ENCODE measurements at places on chromosomes 5 and 9.

DNA sequence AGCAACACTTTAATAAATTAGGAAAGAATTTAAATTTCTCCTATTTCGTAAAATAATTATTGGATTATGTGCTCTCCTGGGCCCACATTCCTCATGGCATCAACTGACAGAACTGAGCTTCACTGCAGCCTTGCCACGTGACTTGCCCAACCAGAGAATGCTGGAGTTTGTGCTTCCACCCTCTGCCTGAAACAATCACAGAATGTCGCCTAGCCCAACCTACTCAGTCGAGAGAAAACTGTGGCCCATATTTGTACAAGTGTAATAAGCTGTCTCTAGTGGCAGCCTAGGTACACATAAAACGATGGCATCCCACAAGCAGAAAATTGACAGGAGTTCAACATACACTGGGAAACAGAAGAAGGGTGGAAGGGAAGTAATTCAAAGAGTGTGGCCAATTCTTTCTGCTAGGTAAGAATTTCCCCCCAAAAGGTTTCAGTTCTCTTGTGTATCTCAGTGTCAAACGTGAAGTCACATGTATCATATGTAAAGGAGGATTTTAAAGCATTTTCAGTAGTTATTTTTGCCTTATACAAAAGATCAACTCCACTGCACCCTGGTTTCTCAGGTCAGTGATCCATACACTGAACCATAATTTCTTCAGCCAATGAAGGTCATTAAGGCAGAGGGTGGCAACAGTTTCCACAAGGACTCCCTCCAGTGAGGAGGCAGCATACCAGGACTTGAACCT, 41.7 kb downstream of the ZNF608 start:
- DNase-seq: no peak

DNA sequence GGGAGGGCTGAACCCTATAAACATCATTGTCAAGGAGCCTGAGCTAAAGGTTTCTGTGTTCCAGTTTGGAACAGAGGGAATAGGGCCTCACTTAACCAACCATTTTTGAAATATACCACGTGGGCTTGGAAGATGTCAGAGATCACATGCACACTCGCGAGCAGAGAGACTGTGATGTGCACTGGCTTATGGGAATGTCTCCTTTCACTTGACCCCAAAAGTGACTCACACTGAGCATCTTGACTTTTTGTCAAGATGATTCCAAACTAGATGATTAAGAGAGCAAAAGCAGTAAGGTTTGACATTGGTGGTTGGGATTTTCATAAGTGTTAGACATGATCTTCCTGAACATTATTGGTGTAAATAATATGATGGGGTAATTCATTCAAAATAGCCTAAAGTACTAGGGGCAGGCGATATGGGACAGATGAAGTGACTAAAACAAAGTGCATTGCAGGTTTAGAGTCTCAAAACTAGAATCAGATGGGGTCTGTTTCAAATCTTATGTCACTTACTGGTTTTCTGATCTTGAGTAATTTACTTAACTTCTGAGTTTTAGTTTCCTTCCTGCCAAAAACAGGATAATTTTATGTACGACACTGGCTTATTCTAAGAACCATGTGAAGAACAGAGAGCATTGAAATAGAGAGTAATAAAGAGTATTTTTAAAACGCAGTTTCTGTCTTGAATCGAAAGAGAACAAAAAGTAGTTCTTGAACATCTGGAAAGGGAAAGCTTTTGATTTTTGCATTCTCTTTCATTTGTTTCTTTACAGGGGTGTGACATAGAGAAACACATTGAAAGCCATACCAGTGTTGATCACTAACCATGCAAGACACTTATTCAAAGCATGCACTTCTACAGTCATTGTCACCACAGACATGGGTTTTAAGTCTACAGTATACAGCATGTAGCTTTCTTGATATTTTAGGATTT, 383.0 kb downstream of the DIRAS2 start:
- DNase-seq: no peak

GRCh38 chr9:14219850-14220249, 94.1 kb downstream of the NFIB start:
- DNase-seq: no peak

- no peak for DNase-seq
Observed at GRCh38 chr9:70406434-70406862, 8.0 kb downstream of the KLF9 start.

- DNase-seq: no peak
Observed at GRCh38 chr5:58239045-58239444, 220.8 kb downstream of the PLK2 start.

DNA sequence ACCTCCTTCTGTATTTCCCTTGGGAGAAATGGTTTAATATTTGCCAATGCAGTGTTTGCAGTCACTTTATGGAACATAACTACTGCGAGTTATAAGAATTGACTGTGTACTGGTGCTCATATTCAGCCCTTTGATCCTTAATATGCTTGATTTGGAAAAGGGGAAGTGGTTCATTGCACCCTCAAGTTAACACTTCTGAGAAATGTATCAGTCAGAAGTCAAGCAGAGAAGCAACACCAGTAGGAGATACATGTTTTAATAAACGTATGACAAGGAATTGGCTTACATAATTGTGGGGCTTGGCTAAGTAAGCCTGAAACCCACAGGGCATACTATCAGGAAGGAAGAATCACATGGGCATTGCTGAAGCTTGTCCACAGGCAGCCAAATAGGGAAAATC, 131.0 kb upstream of the SPRY4 start:
- DNase-seq: no peak

GRCh38 chr5:108216890-108217289, 165.0 kb downstream of the FBXL17 start:
- no peak for DNase-seq

GRCh38 chr9:16193066-16193465, 640.2 kb downstream of the CCDC171 start:
- no peak for DNase-seq

All from stimulated activated CD4-positive, alpha-beta T cell treated with anti-CD3 and anti-CD28 coated beads, TNF-alpha, amount 100 ng/mL, for 1 hour (primary cell).